Head of caudate nucleus (tissue), 42 donors: ENCODE measurements at places on chromosomes 2 and 18.

DNA sequence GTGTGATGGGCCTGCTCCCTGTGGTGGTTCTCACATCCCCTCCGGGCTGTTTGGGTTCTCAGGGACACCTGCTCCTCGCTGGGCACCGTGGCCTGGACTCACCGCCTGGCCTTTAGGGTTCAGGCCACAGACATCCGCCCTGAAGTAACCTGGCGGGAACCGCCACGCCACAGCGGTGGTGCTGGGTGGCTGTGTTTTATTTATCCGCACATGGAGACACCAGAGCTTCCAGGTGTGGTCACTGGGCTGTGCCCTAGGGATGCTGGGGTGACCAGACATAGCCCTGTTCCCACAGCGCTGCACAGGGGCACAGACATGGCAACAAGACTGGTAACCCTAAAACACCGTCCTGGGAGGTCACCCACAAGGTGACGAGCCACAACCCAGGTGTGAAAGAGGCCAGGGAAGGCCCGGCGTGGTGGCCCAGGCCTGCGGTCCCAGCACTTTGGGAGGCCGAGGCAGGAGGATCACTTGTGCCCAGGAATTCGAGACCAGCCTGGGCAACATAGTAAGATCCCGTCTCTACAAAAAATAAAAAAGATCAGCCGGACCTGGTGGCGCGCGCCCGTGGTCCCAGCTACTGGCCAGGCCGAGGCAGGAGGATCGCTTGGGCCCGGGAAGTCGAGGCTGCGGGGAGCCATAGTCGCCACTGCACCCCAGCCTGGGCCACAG is 649 bp upstream of the HSBP1L1 start:
- no peak for DNase-seq

DNA sequence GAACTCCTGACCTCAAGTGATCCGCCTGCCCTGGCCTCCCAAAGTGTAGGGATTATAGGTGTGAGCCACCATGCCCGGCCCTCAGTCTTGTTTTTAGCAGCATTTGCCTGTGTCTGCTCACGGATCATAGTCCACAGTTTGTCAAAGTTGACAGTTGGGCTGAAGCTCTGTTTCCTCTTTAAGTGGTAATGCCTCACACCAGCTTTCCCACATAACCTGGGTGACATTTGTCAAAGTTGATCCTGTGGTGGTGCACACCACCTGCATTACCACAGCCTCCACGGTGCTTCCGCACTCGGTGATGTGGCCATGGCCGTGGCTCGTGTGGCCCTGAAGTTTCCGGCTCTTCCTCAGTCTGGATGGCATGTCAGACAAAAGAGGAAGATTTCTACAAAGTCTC is 27.1 kb downstream of the RAB31 start:
- no peak for DNase-seq

DNA sequence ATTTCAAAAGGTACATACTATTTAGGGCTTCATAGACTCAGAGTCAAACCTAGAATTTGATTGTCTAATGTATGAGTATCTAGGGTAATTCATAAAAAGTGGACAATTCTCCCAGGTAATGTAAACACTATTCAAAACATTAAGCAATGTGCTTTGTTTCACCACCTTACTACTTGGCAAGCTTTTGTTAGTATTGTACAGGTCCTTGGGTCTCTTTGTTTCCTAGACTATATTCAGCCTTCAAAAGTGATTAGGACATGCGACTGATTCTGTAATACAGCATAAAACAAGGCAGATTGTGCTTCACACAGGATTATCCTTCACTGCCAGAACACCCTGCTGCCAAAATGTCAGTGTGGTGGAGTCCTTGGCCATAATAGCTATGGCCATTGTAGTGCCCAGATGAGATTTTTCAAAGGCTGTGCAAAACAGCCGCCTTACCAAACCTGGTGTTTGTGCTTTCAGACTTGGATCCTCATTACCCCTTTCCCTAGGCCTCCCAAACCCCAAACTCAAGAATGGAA is 90.1 kb upstream of the CAVIN2 start:
- no peak for DNase-seq

DNA sequence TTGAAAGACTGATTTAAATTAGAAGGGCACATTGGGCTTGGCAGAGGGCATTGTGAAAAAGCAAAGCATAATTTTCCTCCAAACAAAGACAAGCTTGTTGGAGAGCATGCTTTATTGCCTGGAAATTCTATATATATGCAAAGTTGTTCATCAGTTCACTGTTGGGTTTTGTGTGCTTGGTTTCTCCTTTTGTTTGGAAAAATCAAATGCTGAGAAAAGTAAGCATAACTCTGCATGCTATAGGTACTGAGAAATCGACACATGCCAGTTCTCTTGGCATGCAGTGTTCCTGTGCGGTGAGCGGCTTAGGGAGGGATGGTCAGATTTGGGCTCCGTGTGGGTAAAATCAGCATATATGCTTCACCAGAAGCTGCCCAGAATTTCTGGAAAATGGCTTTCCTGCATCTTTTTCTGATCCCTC is 161.0 kb downstream of the RAPGEF4 start:
- DNase-seq, result no peak

DNA sequence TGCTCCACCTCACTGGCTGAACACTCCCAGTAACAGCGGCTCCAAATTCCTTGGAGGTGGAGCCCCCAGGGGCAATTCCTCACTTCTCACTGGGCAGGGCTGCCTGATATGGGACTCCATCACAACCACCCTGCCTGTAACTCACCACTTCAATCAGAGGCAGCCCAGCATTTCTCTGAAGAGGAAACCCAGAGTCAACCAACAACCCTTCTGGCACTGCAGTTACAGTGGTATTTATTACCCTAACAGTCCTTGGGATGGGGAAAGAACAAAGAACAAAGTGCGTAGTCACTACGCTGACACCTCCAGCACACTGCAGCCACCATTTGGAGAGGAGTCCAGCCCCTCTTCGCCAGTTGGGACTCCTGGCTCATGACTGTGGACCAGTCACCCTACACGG is 85.7 kb upstream of the GALNT13 start:
- DNase-seq, result no peak

DNA sequence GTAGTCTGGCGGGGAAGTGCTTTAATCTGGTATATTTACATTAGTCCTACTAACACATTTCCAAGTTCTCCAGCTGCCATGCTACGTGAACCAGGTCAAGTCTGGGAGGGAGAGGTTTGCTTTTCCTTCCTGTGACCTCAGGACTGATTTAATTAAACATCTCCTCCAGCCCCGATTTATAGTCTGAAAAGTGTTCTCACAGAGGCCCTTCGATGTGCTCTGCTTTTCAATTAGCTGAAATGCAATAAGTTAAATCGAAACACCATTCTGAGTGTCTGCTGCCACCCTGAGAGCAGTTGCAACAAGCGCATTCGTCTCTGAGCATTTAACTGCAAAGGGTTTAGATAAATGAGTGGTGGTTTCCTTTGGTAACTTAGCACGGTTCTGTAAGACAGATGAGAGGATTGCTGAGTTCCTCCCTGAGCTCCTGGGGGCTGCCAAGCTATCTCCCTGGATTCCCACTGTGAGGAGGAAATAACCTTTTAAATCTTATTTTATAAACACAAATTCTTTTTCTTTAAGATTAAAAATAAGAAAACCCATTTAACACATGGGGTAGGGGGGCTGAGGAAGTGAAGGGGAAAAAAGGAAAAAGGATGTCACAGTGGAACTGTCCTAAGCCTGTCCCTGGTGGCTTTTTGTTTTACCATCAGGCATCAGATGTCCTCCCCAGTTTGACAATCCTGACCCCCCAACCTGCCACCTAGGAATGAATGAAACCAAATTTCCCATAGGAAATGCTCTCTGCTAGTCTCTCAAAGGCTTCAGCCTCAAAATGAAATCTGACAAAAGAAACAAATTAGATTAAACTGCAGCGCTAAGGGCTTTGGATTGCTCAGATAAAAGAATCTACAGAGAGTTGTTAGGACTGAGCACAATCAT is 56.5 kb upstream of the CREB1 start:
- DNase-seq, result peak; percentile 58

- DNase-seq, result peak; percentile 32
Measured at GRCh38 chr2:74530239-74531187, 780 bp downstream of the HTRA2 start.

- DNase-seq, result no peak
Measured at GRCh38 chr2:221527776-221528309, 44.3 kb downstream of the EPHA4 start.

- no peak for DNase-seq
Measured at GRCh38 chr18:23926571-23926970, 88.0 kb upstream of the TTC39C start.

GRCh38 chr18:36349552-36349951 is 52.0 kb downstream of the FHOD3 start:
- DNase-seq, result no peak

DNA sequence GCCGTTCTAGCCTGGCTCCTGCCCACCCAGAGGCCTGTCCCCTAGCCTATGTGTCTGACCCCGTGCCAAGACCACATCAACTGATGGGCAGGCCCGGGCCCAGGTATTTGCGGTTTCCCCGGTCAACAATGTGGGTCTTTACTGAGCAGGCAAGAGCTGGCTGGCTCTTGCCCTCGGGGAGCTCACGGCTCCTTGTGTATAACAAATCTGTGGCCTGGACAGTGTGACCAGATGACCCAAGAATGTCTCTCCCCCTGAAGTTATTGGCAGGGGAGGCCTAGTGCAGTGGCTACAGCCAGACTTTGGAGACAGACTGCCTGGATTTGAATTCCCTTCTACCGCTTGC is 179.6 kb downstream of the KLHL29 start:
- DNase-seq, result no peak

DNA sequence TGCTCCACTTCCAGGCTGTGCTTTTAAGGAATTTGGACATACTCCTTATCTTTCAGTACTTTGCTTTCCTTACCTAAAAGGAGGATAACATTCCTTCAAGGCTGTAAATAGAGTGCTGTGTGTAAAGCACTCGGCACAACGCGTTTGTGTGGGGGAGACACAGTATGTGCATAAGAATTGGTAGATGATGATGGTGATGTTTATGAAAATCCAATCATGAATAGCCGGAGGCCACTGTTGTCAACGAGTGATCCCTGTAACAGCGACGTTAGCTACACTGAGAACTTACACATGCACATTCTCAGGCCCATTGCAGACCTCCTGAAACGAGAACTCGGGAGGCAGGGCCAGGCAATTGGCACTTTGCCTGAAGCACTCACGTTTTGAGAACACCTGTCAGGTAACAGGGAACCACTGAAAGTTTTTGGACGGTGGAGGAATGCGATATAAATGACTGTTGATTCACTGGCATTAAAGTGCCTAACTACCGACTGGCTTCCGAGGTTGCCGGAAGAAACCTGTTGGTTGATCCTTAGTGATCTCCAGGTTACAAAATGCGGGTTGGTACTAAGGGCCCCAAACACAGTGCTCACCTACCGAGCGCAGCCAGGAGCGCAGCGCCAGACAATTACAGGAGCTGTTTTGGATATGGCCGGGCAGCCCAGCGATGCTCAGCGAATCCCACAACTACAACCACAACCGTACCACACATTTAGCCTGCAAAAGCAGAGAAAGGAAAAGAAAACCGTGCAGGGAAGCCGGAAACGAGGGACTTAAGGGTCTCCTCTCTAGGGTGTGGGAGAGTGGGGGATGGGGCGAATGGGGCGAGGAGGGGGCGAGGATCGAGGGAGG is 1.0 kb upstream of the MAP4K4 start:
- peak; percentile 24 for DNase-seq

DNA sequence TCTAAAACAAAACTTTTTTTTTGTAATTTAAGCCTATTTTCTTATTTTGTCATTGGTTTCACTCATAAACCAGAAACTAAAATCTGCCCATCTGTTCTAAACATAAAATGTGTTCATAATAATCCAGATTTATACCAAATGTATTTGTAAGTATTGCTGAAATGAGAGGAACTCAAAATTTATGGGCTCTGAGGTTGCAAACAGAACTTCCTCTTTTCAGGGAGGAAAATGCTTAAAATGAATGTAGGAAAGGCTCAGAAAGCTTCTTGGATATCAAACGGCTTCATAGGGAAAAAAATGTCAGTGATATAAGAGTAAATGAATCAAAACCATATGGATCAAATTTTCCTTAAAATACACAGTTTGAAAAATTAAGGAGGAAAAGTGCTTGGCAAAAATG is 83.9 kb downstream of the PAX3 start:
- DNase-seq, result no peak

DNA sequence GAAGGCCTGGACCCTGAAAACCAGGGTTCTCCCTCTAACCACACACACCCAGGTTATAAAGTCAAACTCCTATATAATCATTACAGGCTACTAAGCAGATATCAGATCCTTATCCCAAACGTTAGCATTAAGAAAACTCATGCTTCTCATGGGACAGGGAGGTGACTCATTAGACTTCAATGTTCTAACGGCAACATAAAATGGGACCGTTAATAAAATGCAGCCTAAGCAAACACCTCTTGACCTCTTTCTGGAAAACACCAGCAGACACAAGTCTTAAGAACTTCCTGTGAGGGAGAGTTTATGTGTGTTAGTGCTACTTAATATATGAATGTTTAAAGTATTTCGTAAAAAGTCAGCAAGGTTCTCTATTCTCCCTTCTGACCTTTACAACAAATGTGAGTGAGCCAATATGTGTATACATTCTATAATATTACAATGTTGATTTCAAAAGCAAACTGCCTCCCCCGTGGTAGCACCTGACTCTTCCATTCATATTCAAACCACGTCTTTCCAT is 31.7 kb downstream of the LPIN2 start:
- no peak for DNase-seq

GRCh38 chr2:218964041-218964771 is 4.7 kb downstream of the CDK5R2 start:
- no peak for DNase-seq

- DNase-seq, result no peak
Measured at GRCh38 chr2:225196579-225196978, 154.3 kb upstream of the DOCK10 start.

- DNase-seq, result no peak
Measured at GRCh38 chr2:215160081-215160480, 21.7 kb upstream of the ABCA12 start.

DNA sequence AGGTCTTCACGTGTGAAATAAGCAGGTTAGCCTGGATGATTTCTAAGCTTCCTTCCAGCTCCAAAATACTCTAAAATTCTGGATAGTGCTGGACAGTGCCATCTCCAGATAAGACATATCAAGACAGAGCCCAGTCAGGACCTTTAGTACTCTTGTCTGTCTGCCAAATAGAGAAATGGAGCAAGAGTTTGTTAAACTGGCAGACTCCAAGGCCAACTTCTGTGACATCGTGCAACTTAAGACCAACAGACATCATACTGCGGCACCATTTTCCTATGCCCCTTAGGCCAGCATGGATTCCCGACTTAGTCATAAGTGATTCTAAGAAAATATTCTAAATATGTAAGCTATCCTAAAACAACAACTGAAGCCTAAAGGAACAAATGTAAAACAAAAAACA is 118.6 kb downstream of the RBMS1 start:
- no peak for DNase-seq

GRCh38 chr2:241509155-241509784 is 886 bp upstream of the STK25 start:
- DNase-seq, result no peak

GRCh38 chr2:214889301-214889700 is 79.8 kb upstream of the BARD1 start:
- no peak for DNase-seq

GRCh38 chr2:35160871-35161270 is 1194.7 kb upstream of the CRIM1 start:
- no peak for DNase-seq

- DNase-seq, result no peak
Measured at GRCh38 chr2:84686783-84687476, 170.6 kb downstream of the DNAH6 start.
